ENCODE measurements at places on chromosomes 4 and X.

DNA sequence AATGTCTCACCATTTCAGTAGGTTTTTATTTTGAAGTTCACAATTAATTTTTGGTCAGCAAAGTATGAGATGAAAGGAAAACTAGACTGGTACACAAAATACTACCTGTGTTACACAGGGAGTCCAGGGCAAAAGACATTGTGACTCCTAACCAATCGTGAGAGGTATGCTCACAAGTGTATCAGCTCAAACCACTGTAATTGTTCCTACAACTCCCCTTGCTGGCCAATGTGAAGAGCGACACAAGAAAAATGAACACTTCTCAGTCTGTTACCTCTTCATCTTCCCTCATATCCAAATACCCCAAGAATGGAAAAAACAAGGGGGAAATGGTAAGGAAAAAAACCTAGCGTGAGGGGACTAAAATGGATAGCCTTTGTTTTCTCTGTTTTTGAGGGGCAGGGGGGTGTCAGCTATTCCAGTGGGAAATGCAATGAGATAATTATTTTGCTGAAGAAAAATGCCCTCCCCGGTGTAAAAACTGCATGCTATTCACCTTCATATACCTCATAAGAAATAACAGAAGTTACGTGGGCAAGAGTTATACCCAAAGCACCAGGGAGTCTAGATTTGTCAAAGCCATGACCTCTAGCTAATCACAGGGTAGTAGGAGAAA, 30.6 kb upstream of the NSUN7 start:
- DNase-seq: peak; percentile 45

GRCh38 chr4:156201050-156201449, 247.4 kb upstream of the CTSO start:
- no peak for DNase-seq

GRCh38 chrX:29470030-29470429, 745.3 kb upstream of the MAGEB2 start:
- DNase-seq: no peak

- no peak for DNase-seq
These were observed 52.1 kb downstream of the PDGFRA start for GRCh38 chr4:54281054-54281766.

GRCh38 chr4:6617246-6617645, 23.2 kb upstream of the MRFAP1 start:
- no peak for DNase-seq

GRCh38 chr4:142230991-142231390, 594.6 kb downstream of the IL15 start:
- DNase-seq: no peak

GRCh38 chr4:68129793-68130192, at the start of gene TMPRSS11F:
Gene TMPRSS11F, minus strand, starts transcription at chr4:68129869. Its CDS starts 49 bp downstream, at chr4:68129820.
- DNase-seq: peak; percentile 3

DNA sequence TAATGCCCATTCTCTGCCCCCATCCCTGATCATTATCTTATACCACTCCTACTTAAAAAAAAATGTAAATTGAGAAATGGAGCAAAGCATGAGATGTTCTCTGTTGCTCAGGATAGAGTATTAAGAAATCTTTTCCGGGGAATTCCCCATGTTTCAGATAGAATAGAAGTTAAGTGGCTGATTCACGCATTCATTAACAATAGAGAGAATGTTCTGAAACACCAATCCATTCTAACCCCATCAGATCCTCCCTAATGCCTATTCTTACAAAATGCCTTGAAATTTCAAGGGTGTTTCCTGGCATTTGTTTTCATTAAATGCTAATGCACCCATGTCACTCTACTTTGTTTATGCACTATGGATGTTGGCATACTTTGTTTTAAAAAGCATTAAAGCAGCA, 101.1 kb downstream of the AREG start:
- no peak for DNase-seq

DNA sequence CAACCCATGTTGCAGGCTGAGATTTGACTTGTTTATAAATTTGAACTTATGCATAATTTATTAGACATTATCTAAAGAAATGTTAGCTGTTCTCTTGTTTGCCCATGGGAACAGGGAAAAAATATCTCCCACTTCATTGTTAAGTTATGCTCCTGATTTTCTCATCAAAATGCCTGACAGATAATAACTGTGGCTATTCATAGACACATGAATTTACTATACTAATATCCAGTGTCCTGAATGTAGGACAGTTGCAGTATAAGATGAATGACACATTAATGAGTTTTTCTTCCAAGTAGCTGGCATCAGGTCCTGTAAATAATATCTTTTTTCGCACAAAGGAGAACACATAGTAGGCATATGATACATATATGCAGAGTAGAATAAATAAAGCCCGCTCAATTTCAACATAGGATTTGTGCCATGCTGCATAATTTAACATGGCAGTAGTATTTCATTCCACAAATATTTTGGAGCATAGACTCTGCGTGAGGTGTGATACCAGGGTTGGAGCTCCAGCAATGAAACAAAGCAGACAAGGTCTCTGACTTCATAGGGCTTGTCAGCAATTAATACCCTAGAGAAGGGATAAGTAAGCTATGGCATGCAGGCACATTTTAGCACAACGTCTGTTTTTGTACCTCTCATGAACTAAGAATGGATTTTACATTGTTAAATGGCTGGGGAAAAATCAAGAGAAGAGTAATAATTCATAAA, 40.4 kb upstream of the DDX53 start:
- DNase-seq: no peak

DNA sequence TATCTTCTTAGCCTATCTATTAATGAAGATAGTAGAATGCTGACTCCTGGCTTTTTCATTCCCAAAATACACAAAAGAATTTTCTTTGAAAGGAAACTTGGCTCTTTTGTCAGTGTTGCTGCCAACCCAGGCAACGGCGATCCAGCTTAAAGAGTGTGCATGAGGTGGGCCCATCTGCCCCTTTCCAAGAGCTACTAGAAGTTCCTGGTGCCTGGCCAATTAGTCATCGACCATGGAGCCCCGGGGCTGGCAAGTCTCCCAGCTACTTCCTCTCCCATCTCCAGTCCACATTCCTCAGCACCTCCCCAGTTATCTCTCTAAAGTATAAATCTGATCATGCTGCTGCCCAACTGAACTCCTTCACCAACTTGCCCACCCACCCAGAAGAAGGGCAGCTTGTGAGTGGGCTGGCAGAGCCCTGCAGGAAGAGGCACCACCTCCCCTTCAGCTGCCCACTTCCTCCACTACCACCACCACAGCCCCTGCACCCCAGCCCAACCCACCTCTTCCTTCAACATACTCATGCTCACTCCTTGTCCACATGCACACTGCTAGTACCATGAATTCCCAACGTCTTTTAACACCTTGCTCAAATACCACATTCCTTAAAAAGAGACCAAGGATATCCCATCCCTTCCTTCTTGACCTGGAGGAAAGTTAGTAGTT, 158.2 kb upstream of the MAP3K15 start:
- no peak for DNase-seq

DNA sequence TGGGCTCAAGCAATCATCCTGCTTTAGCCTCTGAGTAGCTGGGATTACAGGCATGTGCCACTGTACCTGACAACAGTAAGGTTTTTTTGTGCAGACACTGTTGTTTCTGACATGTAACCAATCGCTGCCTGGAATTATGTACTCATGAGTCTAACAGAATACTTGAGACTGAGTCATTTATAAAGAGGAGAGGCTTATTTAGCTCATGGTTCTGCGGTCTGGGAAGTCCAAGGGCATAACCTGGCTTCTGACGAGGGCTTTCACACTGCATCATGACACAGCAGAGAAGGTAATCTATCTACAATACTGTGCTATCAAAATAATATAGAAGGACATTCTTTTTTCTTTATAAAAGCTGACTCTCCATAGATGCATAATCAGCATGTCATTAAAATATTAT, 115.5 kb upstream of the STOX2 start:
- DNase-seq: no peak

- DNase-seq: no peak
These were observed 7.6 kb downstream of the ARSJ start for GRCh38 chr4:113971706-113972360.

GRCh38 chr4:155973639-155974475, 20.2 kb upstream of the CTSO start:
- no peak for DNase-seq

DNA sequence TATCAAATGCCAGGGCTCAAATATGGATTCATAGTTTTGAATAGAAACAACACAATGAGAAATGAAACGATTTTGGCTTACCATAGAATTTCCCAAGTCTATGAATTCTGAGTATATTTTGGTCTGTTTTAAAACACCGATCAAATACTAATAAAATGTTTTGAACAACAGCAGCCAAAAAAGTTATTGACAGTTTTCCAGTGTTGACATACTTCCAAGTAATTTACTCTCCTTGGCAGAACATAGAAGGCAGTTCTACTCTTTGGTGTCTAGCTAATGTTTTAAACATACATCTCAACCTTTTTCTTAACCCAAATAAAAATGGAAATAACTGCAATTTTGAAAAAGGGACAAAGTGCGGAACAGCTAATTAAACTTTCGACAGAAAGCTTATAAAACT, 1419.8 kb downstream of the ADGRL3 start:
- DNase-seq: peak; percentile 21

DNA sequence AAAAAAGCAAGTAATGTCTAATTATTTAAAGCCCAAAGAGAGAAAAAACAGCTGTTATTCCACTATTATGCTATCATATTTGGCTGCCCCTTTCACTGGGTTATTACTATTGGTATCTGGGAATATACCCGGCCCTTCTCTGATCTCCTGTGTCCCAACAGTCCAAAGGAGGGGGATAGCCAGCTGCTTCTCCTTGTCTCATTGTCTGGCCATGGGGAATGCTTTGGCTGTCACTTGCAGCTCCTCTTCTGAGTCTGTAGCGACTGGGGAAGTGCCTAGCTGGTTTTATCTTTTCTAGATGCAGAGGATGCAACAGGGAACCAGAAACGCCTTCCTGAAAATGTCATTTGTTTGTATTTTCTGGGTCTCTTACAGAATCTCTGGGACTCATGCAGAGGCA, 33.9 kb downstream of the MGARP start:
- DNase-seq: peak; percentile 50

DNA sequence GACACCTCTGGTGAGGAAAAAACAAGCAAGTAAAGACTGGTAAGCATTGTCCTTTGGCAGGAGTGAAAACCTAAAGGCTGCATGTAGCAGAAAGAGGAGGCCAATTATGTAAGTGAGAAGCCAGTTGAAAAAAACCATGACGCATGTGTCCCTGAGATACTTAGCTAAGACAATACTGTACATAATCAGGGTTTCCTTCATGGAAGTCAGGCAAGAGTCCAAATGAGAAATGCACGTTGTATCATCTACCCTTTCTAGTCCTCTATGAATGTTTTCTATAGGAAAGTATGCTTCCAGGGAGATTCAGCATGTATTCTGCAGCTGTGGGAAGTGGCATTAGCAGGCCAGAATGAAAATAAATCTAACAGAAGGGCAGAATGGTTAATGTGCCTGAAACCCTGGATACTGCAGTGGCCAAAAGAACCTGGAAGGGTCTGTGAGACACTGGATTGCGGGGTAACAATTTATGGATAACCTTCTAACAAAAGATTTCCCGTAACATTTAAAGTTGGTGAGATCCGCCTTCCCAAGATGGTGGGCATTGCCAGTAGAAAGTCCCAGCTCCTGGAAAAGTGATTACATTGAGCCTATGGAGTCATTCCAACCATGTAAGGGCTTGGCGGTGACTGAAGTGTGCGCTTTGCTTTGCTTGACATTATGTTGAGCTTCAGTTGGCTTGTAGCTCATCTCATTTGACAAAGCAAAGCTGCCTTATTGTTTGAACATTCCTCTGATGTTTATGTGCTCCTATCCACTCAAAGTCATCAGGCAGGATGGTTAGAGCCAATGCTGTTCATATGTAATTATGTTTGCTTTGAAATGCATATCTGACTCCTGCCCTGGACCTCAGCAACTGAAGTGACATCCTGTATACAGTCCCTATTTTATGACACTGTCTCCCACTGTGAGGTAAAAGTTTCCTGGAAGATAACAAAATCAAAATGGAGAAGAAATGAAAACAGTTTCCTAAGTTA, 200.4 kb downstream of the ARHGAP24 start:
- no peak for DNase-seq

DNA sequence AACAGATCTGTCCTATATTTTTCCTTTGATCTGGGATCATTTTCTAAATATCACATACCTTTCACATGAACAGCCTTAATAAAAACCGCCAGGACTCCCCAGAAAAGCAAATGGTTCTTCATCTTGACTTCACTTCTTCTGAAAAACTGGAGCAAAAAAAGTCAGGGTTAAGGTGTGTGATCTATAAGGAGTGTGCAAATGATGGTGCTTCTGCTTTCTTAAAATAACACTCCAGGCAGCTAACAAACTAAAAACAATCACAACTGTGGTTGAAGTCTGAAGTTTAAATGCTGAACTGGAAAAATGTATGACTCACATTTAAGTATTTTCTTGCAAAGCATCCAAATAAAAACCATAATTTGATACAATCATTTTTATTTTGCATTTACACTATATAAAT, at the start of gene JCHAIN:
Gene JCHAIN (minus strand): TSS at position 140 of the 400 bp plus-strand sequence. CDS start 18 bp downstream, at position 122.
- peak; percentile 4 for DNase-seq

DNA sequence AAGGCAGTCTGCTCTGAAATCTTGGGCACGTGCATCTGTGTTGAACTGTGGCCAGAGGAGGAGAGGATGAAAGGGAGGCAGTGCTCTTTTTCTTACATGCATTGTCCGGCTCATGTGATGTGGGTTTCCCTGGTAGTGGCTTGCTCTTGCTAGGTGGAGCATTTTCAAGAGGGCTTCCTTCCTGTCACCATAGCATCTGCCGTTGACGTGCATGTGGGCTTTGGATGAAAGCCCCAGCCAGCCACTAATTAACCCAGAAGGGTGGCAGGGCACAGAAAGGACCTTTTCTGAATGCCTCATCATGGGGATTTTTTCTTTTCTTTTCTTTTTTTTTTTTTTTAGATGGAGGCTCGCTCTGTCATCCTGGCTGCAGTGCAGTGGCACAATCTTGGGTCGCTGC, 121.3 kb downstream of the GPR143 start:
- DNase-seq: no peak

- no peak for DNase-seq
These were observed 230.2 kb downstream of the CLCN4 start for GRCh38 chrX:10387011-10387410.

DNA sequence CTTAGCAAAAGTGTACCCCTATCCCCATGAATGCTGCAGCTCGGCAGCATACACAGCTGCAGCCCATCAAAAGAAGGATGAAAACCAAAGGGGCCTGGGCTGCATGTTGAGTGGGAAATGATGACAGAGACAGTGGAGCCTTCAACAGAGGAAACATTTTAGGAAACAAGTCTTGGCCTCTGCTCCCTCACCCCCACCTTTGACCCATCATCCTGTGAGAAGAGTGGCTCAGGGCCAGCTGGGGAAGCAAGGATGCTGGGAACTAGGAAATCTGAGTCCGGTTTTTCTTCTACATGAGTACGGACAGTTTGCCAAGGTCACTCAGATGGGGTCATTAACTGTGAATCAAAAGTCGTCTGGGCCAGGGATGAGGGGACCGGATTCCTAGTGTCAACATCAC, 37.2 kb downstream of the IDS start:
- DNase-seq: no peak

DNA sequence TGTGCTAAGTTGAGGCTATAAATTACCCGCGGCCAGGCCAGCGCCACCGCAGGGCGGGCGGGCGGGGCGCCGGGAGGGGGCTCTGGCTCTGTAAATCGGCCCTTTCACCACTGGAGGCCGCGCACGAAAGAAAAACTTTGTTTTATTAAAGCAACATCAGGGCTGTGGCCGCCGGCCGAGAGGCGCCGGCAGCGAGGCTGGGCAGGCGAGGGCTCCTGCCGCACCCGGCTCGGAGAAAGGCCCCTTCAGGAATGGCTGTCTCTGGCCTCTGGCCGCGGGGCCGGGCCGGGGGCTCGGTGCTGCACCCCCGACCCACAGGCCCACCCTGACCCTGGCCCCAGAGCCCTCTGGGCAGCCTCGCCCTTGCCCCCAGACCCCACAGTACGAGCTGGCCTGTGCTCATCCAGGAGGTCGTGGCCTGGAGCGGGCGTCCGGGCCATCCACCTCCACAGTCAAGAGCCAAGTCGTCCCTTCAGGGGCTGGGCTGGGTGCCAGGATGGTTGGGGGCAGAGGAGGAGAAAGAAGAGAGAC, 29.5 kb upstream of the FGFR3 start:
- DNase-seq: peak; percentile 67

Data from eye (tissue), 1 donor.